ENCODE measurements at places on chromosomes 6 and 20.

GRCh38 chr6:106187424-106187982, 101.4 kb downstream of the PRDM1 start:
- no peak for DNase-seq

- DNase-seq = no peak
These were observed 71.8 kb downstream of the MTHFD1L start for GRCh38 chr6:150937132-150937906.

DNA sequence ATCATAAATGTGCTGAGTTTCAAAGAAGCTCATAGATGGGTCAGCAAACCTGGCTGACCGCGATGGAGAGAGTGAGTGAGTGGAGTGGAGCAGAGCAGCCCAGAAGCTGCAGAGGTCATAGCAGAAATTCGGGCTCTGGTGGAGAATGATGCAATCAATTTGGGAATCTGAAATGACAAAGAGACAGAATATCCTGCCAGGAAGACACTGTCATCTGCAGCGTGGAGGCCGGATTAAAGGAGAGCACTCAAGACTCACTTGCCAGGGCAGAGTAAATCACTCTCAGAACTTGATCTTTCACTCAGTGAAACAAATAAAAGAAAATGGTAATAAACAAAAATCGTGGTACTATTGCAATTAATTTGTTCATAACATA, 109.6 kb upstream of the RREB1 start:
- DNase-seq = no peak

DNA sequence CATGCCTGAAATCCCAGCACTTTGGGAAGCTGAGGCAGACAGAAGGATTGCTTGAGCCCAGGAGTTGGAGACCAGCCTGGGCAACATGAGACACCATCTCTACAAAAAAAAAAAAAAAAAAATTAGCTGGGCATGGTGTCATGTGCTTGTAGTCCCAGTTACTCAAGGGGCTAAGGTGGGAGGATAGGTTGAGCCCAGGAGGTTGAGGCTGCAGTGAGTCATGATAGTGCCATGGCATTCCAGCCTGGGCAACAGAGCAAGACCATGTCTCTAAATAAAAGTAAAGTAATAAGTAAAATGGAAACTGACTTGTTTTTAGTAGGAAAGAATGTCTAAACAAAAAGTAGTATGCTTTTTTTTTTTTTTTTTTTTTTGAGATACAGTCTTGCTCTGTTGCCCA, 240.7 kb downstream of the ARID1B start:
- DNase-seq = no peak

DNA sequence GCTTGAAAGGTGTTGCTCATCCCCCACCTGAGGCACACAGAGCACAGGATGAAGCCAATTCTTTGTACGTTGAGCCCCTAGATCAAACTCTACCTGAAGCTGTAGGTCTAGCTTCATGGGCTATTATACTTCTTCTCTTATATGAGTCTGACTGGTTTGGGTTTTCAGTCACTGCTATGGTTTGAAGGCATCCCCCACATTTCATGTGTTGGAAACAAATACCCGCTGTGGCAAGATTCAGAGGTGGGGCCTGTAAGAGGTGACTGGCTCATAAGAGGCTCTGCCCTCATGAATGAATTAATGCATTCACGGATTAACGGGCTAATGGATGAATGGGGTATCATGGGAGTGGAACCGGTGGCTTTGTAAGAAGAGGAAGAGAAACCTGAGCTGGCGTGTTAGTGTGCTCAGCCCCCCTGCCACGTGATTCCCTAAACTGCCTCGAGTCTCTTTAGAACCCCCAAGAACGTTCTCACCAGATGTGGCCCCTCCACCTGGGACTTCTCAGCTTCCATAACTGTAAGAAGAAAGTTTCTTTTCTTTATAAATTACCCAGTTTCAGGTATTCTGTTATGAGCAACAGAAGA, 39.2 kb downstream of the PREX1 start:
- no peak for DNase-seq

GRCh38 chr6:3367630-3368029, 89.2 kb downstream of the SLC22A23 start:
- no peak for DNase-seq

- DNase-seq = no peak
These were observed 52.6 kb upstream of the NAA20 start for GRCh38 chr20:19964289-19965265.

GRCh38 chr20:25460566-25461280, 53.2 kb downstream of the GINS1 start:
- no peak for DNase-seq

DNA sequence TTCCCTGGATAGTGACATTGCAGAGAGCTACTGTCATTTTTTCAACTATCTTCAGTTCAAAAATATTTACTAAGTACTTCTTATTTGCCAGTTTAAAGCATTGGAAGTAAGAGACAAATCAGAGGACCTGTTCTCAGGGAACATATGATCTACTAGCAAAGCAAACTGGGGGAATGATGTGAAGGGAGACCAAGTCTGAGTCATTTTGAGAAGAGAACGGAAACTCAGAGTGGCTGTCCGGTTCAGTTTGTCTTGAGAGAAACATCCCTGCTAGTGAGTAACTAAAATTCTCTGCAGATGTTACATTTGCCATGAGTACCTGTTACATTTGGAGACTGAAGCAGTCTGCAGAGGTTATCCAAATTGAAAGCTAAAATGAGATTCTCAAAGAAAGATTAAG, 118.3 kb downstream of the KCNQ5 start:
- no peak for DNase-seq

- no peak for DNase-seq
These were observed 93.8 kb downstream of the GMPR start for GRCh38 chr6:16332175-16332542.

DNA sequence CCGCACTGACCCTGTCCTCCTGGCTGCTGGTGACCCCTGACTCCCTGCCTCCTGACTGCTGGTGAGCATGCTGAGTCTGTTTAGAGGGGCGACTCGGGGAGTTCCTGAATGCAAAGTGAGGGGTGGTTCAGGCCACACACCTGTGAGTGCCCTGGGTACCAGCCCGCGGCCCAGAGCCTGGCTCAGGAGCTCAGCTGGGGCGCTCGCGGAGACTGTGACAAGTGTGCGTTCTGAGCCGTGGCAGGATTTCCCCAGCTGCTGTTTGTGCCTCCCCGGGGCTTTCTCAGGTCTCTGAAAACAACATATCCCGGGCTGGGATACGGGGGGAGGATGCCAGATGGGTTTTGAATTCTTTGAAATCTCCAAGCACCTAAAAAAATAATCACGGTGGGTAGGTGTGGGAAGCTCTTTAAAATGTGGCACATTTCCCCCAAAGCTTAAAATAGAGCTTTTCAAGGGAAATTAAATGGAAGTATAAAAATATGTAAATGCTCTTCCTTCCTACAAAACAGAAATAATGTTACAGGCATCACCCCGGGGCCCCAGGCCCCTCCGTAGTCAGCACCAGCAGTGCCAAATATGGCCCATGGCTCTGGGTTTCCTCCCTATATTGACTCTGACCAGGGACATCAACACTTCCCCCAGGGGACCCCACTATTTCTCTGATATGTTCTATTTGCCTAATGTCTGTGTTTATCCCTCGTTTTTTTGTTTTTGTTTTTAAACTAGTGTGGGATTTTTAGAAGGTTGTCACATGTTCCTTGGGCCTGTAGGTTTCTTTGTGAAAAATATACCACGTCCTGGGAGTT, 49.9 kb upstream of the TAGAP start:
- no peak for DNase-seq

DNA sequence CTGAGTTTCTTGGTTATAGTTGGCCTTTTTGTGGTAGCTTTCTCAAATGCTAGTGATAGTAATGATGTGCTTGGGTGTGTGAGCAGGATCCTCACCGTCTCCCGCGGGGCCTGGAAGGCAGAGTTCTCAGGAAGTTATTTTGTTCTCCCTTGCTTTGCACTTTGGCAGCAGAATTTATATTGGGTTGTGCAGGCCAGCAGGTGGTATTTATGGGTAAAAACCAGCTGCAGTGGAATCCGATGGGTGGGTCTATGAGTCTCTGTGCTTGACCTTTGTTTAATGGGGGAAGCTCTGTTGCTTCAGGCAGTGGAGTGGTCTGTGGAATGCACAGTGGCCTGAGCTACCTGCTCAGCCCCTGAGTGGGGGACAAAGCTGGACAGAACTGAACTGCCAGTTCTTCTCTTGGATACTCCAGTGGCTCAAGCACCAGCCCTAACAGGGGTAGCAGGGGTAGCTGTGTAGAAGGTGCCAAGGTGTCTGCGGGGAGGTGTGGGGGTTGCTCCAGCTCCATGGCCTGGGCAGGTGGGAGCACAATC, 27.3 kb downstream of the IGF2R start:
- DNase-seq = no peak

GRCh38 chr6:111715321-111715720, 109.6 kb upstream of the TRAF3IP2 start:
- no peak for DNase-seq

DNA sequence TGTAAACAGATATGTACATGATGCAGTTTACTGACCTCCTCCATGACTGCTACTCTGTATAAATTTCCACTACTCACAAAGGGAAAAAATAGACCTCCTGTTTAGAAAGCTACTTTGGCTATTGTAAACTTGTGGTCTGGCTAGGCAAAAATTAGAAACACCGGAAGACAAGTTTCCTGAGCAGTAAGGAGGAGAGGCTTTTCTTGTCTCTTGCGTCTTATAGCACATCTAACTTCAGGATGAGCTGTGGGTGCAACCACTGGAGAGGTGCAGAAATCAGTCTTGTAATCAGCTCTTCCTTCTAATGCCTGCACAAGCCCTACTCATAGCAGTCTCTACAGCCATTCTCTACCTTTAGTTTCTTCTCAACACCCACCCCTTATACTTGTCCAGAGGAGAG, 296.5 kb upstream of the SLC35B3 start:
- DNase-seq = no peak

DNA sequence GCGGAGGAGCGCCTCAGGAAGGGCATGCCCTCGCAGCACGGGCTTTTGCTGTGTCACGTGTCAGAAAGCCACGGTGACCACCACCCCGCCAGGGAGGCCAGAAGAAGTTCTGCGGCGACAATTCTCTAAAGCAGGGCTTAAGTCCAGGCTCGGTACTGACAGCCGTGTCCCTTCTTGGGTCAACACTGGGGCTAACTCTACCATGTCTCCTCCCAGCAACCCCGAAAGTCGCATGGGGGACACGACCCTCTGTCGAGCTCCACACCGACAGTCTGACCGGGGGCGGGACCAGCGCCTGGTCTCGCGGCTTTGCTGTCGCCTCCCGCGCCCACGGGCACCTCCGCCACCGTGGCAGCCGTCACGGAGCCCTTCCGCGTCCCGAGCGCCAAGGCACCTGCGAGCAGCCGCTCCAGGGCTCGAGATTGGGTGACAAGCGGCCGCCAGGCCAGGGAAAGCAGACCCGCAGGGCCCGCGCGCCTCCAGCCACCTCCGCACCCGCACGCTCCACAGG, 534 bp downstream of the NANP start:
- DNase-seq = no peak

GRCh38 chr20:38941726-38942389, 15.6 kb downstream of the FAM83D start:
- DNase-seq = no peak

DNA sequence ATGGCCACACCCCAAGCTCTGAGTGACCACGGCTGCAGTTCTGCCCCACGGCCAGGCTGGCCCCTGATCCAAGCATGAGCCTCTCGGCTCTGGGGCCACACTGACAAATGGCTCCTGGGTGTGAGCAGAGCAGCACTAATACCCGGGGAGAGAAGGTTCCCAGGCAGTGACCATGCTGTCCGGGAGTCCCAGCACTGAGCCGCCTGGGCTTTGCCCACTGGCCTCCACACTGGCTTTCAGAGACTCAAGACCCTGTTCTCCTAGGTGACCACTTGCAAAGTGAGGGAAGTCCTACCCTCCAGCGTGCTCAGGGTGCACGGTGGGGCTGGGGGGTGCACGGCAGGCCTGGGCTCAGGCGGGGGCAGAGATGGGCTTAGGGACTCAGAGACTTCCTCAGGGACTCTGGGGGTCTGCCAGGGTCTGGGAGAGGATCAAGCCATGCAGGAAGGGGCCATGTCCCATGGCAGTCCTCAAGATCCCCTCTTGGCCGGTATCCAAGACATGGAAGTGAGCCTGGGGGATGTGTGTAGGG, 220.2 kb upstream of the RNF24 start:
- DNase-seq = no peak

GRCh38 chr6:165245701-165246100, 63.7 kb downstream of the C6orf118 start:
- no peak for DNase-seq

GRCh38 chr6:124420116-124420840, 542.0 kb upstream of the RNF217 start:
- DNase-seq = no peak

DNA sequence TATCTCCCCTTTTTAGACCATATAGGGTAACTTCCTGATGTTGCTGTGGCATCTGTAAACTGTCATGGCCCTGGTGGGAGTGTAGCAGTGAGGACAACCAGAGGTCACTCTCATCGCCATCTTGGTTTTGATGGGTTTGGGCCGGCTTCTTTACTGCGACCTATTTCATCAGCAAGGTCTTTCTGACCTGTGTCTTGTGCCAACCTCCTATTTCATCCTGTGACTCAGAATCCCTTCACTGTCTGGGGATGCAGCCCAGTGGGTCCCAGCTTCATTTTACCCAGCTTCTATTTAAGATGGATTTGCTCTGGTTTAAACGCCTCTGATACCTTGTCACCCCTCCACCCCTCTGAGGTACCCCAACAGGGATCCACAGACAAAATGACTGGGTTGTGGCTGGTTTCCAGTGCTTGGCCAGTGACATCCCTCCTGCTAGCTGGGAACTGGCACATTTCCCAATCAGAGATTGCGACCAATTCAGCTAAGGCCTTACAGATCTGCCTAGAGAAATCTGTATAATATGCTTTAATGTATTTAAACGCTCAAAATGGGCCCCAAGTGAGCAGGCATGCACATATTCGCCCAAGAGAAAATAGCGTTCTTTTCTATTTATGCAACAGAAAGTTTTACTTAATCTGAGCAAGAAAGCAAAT, 315.6 kb upstream of the QKI start:
- DNase-seq = no peak

GRCh38 chr6:133787122-133787521, 101.8 kb upstream of the TCF21 start:
- DNase-seq = no peak

- no peak for DNase-seq
These were observed 32.2 kb upstream of the OCSTAMP start for GRCh38 chr20:46582648-46583047.

DNA sequence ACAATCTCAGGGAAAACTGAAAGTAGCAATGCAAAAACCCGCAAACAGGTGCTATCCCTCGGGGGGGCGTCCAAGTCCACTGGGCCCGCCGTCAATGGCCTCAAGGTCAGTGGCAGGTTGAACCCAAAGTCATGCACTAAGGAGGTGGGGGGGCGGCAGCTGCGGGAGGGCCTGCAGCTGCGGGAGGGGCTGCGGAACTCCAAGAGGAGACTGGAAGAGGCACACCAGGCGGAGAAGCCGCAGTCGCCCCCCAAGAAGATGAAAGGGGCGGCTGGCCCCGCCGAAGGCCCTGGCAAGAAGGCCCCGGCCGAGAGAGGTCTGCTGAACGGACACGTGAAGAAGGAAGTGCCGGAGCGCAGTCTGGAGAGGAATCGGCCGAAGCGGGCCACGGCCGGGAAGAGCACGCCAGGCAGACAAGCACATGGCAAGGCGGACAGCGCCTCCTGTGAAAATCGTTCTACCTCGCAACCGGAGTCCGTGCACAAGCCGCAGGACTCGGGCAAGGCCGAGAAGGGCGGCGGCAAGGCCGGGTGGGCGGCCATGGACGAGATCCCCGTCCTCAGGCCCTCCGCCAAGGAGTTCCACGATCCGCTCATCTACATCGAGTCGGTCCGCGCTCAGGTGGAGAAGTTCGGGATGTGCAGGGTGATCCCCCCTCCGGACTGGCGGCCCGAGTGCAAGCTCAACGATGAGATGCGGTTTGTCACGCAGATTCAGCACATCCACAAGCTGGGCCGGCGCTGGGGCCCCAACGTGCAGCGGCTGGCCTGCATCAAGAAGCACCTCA, 166.3 kb downstream of the DTNBP1 start:
- DNase-seq = no peak
